ENCODE measurements at places on chromosomes 7 and 10.
A peak's percentile ranks its signal among the peaks of the same experiment; 100 is the strongest.

GRCh38 chr10:70499836-70500167, 21.2 kb downstream of the PALD1 start:
- no peak for DNase-seq

DNA sequence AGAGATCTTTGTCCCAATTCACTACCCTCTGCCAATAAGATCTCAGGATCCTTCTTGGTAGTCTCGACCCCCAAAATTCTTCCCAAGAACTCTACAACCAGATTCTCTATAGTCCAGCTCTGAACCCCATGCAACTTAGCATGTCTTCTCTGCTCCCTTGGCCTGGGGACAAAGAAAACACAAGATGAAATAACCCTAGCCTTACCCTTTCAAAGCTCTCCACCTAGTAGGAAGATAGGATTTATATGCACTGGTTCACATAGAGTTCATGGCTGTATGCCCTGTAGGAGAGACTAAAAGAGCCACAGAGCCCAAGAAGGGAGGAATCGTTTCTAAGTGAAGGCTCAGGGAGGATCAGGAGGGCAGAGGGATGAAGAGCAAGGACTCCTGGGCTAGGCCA, 96.1 kb downstream of the PPP1R3C start:
- DNase-seq = no peak

GRCh38 chr10:21048068-21048467, 151.0 kb upstream of the NEBL start:
- no peak for DNase-seq

DNA sequence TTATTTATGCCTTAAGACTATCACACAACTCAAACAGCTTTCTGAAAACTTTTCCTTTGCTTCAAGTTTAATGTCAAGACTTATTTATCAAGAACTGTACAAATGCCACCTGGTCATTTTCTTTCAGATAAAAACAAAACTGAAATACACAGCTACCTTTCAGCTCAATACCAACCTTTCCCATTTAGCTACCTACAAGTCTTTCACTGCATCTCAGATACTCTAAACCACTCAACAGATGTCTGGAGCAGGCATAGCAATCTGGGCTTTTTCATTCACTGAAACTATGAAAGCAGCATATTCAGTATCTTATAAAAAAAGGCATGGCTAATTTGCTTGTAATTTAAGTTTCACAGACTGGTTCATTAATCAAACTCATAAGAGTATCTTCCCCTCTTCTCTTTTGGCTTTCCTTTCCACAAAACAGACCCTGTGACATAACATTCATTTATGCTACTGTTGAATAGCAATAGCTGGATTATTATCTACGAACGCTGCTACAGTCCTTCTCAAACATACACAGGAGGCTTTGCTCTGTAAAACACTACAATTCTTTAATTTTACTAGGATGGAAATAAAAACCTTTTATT, 8.2 kb downstream of the TRA2A start:
- no peak for DNase-seq

GRCh38 chr7:121178452-121178851, 150.3 kb upstream of the WNT16 start:
- DNase-seq = no peak

- no peak for DNase-seq
Measured at GRCh38 chr10:78449554-78449953, 415.9 kb downstream of the RPS24 start.

DNA sequence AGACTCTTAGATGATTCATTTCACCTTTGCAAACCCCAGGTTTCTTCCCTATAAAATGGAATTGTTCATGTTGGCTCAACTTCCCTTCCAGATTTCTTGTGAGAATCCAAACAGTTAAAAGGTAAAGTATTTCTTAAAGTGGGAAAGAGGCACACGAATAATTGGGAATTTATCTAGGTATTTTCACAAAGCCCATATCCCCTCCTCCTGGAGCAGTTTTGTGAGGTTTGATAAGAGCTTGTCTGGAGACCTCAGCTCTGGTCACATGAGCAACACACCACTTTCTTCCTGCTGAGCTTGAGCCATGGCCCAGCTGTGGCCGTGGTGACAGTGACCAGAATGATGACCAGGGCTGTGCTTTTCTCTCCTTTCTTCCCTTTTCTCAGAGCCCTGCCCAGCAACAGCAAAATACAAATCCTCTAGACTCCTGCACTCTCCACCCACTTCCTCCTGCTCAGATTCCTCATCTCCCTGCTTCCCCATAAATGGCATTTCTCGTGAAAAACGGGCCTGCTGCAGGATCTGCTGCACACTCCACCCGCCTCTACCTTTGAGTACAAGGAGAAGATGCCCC, 87.7 kb downstream of the PIK3CG start:
- peak; percentile 13 for DNase-seq

DNA sequence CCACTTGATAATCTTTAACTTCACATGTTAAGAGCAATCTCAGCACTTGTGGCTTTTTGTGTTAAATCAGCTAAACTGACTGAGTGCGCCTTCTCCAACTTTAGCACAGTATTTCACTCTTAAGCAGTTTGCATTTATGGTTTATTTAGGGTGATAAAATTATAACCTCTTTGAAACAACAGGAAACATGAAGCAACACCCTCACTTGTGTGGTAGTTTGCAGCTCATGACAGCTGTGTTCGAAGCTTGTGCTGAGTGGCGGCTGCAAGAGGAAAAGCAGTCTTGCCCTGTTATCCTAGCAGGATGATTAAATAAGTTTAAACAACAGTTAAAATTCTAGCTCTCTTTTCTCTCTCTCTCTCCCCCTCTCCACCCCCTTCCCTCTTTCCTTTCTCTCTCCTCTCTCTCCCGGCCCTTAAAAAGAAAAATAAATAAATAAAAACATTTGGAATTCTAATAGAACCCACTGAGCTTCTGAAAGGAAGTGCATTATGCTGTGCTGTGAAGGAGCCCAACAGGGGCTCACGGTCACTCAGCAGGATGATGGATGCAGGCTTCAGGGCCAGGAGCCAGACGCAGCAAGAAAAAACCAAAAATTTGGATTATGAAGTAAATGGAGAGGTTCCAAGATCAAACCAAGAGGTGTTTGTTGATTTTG, 25.2 kb downstream of the OGDH start:
- DNase-seq = peak; percentile 38

DNA sequence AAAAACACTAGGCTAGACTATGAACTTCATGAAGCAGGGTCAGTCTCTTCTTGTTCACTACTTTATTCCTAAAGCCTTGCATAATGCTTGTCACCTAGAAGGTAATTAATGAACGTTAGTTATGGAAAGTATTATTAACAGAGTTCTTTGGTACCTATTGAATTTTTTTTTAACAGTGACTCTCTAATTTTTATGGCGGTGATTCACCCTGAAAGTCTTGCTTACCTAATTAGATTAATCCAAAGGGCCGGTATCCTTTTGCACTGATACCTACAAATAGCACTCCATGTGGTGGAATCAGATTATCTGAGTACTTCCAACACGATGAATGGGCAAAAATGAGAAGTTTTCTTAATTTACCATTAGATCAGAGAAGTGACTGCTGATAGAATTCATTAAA, 31.7 kb downstream of the STAM start:
- DNase-seq = no peak

DNA sequence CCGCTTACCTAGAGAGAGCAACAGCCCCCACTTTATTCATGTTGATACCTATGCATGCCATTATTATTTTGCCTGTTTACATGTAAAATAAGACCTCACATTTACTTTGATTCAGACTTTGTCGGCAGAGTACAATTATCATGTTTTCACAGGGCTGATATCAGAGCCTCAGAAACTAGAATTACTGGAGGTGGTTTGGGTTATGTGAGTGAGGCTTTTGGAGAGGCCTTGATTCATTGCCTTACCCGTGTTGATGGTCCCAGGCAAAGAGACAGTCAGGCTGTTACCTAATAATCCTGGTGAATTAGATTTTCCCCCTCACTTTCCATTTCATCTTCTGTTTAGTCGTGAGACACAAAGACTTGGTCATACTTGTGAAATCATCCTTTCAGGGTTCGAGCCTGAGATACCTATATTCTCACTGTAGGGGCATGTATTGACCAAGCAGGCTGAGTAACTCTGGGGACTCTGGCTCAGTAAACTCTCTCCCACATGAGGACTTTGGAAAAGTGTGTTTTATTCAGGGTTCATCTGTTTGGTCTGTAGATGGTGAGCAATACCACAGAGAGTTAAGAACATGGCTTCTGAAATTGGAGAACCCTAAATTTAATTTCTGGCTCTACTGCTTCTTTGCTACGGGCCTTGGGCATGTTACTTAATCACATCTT, 150.9 kb downstream of the CELF2 start:
- DNase-seq = no peak

- DNase-seq = no peak
Measured at GRCh38 chr7:25790963-25791362, 361.0 kb upstream of the NFE2L3 start.

DNA sequence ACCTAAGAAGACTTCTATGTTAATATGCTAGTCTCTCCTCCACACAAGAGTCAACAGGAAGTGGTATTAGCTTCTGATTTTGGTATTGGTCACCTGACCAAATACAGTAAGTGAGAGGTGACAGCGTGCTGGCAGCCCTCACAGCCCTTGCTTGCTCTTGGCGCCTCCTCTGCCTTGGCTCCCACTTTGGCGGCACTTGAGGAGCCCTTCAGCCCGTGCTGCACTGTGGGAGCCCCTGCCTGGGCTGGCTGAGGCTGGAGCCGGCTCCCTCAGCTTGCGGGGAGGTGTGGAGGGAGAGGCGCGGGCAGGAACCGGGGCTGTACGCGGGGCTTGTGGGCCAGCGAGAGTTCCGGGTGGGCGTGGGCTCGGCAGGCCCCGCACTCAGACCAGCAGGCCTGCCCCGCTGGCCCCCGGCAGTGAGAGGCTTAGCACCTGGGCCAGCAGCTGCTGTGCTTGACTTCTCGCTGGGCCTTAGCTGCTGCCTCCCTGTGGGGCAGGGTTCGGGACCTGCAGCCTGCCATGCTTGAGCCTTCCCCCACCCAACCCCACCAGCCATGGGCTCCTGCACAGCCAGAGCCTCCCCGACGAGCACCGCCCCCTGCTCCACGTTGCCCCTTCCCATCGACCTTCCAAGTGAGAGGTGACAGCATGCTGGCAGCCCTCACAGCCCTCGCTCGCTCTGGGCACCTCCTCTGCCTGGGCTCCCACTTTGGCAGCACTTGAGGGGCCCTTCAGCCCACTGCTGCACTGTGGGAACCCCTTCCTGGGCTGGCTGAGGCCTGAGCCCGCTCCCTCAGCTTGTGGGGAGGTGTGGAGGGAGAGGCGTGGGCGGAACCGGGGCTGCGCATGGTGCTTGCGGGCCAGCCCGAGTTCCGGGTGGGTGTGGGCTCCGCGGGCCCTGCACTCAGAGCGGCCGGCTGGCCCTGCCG, 4.2 kb upstream of the ACSL5 start:
- peak; percentile 24 for DNase-seq

- DNase-seq = no peak
Measured at GRCh38 chr7:155164316-155164715, 94.2 kb downstream of the HTR5A start.

GRCh38 chr7:151704960-151705635, 171.8 kb downstream of the PRKAG2 start:
- DNase-seq = no peak

DNA sequence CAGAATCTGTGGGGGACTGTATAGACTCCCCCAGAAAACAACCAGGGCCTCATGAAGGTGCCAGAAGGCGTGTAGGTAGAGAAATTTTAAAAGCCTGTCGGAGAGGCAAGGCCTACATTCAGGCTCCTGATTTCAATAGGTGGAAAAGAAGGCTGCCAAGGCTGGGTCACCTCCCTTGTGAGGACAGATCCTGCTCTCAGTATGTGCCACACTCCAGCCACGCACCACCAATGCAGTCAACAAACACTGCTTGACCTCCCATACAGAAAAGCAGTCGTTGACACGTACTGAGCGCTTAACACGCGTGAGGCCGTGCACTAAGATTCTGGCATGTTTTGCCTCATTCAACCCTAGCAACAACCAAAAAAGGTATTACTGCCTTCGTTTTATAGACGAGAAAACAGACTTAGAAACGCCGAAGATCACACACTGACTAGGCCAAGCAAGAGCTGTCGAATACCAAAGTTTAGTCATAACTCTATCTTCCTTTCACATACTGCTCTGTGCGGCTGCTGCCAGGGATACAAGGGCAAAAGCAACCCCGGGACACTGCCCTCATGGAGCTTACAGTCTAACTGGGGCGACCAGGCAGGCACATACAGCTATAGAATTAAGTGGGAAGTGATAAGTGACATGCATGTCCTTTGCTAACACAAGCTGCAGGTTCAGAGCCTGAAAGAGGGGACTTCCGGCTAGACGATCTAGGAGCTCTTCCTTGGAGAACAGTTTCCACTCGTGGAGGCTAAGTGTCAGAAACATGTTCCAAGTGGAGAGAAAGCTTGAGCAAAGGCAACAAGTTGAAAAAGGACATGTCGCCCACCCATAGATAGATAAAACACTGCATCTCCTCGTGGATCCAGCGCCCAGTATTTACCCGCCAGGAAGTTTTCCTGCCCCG, 797 bp upstream of the NKX2-3 start:
- DNase-seq = no peak

DNA sequence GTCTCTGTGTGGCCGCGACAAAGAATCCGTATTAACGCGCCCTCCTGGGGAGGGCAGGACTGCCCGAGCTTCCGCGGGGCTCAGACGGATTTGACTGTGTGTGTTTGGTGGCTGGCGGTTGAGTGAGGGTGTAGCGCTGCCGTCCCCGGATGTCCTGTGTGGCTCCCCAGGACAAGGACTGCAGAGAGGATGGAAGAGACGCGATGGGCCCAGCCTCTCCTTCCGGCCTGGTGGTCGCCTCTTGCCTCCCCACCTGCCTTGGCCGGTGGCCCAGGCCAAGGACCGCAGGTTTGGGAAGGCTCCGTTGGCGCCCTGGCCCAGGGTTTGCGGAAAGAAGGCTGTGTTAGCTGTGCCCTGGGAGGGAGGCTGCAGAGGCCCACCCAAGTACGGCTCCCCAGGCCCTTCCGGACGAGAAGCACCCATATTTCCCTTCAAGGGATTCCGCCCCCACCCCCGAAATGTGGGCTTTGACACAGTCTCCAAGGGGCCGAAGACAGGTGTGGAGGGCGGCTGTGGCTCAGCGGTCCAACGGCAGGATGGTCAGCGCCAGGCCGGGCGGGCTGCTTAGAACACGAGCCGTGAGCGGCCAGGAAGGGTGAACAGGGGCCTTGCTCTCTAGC, 2.3 kb downstream of the UNCX start:
- DNase-seq = no peak

- DNase-seq = no peak
Measured at GRCh38 chr10:101495324-101495925, 92.6 kb downstream of the POLL start.

DNA sequence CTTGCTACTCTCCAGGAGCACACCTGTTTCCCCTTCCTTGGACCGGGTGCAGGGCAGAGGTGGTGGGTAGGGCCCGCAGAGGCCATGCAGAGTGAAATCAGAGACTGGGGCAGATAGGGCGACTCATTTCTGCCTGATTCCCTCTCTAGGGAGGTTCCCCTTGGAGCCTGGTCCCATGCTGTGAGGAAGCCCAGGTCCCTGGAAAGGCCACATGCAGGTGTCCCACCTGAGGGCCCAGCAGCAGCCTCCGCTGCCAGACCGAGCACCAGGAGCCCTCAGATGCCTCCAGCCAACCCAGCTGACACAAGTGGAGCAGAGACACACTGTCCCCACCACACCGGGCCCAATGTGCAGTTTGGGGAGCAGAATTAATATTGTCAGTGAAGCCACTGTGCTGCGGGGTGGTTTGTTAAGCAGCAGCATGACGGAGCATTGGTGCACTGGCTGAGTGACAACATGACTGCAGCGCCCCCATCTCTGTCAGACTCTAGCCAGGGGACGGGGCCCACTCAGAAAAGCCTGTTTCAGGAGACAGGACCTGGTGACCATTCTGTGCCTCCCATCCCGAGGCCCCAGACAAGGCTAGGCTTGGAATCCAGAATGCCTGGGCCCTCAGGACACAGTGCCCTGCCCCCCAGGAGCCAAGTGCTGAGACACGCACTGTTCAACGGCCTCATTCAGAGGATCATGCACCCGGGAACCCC, 30.4 kb upstream of the RET start:
- no peak for DNase-seq

- no peak for DNase-seq
Measured at GRCh38 chr7:1681581-1681980, 11.5 kb downstream of the ELFN1 start.
